Stimulated activated CD4-positive, alpha-beta T cell treated with anti-CD3 and anti-CD28 coated beads, Interleukin-1b, Interleukin-23, amount 100 ng/mL, for 4 hours (primary cell): ENCODE measurements at places on chromosomes 2 and 18.

DNA sequence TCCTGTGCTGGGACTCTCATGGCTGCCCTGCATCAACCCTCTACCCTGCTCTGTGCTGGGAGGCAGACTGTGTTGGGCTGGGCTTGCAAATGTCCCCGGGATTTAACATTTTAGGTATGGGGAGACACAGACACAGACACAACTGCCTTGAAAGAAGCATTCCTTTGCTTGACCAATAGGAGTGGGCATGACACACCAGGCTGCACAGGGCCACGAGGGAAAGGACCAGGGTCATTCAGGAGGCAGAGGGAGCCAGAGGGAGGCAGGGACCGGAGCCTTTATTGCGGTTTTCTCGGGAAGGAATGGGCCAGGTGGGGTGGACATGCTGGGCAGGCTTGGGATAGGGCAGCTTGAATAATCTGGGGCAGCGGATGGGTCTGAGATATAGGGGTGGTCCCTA is 238.7 kb upstream of the COPS8 start:
- DNase-seq = no peak

- DNase-seq = no peak
These were observed 562.9 kb downstream of the PIK3C3 start for GRCh38 chr18:42517896-42518295.

DNA sequence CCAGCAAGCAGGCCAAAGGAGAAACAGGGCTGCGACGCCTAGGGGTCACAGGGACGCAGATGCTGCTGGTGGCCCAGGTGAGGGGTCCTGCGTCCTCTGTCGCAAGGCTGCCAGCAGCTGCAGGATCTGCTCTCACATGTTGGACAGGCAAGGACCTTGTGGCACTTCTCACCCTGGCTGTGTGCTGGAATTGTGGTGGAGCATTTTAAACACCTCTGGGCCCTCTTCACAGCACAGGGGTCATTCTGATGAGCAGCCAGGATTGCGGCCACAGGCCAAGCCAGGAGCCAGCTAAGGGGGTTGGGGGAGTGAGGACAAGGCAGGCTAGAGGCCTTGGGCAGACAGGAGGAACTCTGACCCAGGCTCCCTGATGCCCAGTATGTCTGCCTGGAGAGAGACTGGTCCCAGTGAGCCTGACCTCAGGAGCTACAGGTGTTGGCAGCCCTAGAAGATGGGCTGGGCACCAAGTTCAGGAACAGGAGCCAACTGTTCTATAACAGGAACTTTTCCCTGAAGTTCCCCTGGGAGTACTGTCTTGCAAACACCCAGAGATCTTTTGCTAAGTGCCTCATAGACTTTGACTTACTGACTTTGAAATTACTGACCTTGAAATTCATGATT is 40.2 kb downstream of the EFR3B start:
- DNase-seq = no peak

DNA sequence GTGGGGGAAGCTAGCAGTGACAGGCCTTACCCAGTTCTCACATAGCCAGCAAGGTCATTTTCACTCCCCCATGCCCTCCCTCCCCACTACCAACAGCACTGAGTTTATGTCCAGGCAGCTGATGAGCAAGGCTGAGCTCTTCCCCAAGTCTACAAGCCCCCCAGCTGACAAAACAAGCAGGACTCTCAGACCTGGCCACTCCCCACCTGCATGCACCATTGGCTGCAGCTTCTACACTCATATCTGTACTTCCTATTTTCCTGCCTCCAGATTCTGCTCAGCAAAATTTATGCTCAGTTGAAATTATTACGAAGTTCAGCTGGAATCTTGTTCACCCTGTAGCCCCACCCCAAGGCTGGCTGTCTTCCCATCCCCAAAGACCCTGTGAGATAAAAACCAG is 339.3 kb downstream of the ARL6IP6 start:
- DNase-seq = no peak

GRCh38 chr2:212299943-212300342 is 238.7 kb downstream of the ERBB4 start:
- no peak for DNase-seq

- DNase-seq = no peak
These were observed 41.1 kb downstream of the DHRS9 start for GRCh38 chr2:169110419-169110818.

- no peak for DNase-seq
These were observed 9.3 kb downstream of the XRCC5 start for GRCh38 chr2:216118474-216118873.

- DNase-seq = no peak
These were observed 375.5 kb upstream of the SLC8A1 start for GRCh38 chr2:40827392-40827791.

DNA sequence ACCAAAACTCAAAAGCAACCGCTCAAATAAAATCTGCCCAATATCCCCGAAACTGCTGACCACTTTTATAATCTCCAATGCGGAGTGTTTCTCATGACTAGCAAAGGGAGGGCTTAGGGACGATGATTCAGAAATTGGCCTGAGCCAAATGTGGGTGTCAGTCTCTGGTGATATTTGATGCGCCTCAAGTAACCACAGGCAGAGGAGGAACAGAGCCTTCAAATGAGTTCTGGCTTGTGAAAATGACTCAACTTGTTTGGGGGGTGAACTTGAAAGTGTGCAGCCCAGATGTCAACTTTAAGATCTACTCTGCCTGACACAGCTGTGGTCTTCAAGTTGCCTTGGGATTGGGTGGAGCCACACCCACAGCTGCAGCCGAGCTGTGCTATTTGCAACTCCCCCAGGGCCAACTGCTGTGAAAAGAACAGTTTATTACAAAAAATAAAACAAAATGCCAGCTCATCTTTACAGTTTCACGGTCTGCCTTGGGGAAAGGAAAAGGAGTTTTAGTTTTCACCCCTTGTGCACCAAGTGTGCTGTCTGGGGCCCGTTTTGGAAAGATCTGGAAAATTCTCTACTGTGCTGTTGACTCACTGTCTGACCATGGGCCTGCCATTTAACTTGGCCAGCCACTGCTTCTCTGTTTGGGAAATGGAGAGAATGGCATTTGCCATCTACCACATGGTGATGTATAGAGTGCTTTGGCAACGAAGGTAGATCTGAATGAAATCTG is 222.1 kb downstream of the MTX2 start:
- no peak for DNase-seq
